ENCODE measurements at places on chromosomes 11 and 22.

DNA sequence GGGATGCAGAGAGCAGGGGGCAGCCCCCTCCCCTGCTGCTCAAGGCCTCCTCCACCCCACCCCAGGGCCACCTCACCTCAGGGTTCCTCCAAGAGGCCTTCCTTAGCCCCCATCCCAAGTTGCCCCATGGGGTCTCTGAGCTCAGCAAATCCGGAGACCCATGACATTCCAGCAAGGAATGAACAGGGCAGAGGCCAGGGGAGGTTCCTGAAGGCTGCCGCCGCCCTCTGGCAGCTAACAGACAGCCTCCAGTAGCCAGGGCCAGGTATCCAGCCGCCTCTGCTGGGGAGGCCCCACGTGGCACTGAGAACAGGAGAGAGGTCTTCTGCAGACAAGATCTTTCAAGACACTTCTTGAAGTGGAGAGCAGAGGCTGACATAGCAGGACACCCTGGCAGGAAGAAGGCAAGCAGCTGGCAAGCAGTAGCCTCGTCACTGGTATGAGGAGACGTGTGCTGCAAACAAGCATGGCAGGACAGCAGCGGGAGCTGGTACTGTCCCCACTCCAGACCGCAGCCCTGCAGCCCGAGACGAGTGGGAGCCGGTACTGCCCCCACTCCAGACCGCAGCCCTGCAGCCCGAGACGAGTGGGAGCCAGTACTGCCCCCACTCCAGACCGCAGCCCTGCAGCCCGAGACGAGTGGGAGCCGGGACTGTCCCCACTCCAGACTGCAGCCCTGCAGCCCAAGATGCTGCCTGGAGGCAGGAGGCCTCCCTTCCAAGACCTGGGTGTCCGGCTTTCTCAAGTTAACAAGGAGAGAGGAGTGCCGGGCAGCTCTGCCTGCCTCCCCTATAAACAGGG lies 190.6 kb downstream of the IGLL1 start:
- no peak for DNase-seq

DNA sequence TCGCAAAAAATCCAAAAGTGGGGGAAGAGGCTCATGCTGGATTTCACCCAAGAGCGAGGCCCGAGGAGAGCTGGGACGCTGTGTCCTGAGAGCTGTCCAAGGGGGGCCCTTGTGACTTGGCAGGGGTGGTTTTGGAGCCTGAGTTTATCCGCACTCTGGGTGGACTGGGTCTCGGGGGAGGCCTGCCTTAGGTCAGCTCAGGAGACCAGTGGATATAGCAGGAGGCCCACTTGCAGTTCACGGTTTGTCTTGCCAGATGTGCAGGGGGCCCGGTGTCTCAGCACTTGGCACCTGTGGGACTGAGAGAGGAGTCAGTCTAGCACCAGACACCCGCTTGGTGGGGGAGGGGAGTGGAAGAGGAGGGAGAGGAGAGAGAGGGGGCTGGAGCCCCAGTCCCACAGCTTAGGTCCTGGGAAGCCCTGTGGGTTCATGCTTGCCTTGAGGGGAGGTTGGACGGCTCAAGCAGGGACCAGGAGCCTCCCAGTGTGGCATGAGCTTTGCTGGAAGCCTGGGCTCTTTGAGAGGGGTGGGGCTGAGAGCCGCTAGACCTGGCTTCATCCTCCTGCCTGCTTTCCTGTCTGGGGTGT lies 33.4 kb downstream of the PARVB start:
- DNase-seq: no peak

DNA sequence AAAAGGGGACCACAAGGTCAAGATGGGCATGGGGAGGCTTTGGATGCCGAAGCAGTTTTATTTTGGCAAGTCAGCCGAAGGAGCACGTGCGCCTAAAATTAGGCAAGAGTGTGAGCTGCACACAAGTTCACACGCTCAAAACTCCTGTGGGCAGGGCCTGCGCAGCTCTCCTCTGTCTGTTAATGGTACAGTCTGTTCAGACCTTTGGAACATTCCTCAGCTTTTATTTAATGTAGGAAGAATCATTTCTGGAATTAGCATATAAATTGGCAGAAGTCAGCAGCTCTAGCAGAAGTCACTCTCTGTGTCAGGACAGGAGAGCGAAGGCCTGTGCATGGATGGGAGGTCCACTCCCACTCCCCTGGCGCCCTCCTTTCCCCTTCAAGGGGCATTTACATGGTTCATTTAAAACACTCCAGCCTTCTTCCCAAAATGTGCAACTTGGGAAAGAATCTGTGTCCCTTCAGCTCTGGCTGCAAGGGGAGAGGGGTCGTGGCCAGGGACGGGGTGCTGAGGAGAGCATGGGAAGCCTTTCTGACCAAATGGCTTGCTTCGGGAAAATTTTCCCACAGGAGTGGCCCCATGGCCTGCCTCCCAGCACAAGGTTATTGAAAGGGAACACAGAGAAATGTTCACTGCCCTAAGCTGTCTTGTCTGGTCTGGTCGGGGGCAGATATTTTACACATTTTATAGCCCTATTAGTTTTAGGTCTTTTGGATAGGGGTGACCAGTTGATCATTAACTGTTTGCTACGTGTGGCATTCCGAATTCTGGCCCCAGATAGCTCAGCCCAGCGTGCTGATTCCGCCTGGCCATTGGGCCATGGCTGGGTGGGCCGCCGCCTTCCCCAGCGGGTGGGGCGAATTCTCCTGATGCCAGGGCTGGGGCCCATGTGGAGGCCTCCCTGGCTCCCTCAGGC lies 43.9 kb upstream of the SMIM38 start:
- DNase-seq: no peak

DNA sequence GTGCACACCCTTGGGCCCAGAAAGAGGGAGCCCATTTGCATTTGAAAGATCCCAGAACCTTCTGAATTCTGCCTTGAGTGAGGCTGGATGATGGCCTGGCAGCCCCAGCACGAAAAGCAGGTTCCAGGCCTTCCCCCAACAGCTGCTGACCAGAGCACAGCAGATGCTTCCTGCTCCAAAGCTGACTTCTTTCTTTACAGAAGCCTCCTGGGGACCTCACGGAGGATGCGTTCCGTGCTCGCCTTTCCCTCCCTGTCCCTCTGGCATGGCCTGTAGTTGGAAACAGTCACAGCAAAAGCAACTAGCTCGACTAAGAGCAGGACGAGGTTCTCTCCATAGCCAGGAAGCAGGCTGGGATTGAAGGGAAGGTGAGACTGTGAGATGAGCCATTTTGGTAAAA lies 107.7 kb upstream of the B3GAT1 start:
- no peak for DNase-seq

DNA sequence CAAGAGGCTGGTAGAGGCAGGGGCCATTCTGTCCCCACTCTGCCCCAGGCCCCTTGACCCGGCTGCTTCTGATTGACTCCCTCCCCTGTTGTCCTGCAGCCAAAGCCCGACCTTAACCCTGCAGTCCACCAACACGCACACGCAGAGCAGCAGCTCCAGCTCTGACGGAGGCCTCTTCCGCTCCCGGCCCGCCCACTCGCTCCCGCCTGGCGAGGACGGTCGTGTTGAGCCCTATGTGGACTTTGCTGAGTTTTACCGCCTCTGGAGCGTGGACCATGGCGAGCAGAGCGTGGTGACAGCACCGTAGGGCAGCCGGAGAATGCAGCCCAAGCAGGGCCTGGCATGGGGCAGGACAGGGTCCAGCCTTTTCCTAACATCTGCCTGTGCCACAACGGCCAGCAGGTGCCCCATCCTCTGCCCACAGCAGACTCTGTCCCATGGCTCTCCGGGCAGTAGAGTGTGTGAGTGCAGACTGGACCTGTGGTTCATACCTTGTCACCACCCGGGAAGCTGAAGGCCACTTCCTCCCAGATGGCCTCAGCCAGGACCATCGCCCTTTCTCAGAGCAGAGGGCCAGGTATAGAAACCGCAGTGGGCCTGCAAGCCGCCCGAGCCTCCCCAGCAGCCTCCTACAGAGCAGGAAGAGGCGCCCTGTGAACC lies 26.8 kb upstream of the MGAT3 start:
- DNase-seq: no peak

DNA sequence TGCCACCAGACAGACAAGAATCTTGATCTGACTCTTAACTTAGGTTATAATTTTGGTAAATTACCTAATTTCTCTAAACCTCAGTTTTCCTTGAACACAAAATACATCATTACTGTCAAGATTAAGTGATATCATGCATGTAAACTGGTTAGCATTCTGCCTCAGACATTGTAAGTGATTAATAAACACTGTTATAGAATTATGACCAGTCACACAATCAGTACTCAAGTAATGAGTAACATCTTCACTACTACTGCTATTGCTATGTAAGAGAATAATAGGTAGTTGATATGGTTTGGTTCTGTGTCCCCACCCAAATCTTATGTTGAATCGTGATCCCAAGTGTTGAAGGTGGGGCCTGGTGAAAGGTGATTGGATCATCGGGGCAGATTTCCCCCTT lies 218.9 kb downstream of the SBF2 start:
- no peak for DNase-seq

DNA sequence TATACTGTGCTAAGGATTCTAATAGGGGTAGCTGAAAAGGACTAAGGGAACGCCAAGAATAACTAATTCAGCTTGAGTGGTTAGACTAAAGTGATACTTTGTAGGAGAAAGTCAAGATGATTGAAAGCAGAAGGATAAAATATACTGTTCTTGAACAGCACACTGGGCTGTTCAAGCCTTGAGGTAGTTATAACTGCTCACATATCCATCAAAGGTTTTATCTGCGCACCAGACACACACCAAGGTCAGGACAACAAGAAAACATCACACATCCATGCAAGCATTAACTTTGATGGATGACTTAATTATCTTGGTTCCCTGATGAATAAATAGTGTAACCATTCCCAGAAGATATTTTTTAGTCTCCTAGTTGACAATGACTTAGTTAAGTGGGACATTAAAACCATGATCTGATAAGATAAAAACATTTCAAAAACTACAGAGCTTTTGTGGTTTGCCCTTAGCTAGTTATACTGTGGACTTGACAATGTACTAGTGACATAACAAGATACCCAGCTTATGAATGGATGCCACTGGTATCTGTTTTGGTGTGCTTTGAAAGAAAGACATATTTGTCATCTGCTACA lies 728.9 kb downstream of the JRKL start:
- no peak for DNase-seq

GRCh38 chr11:71340086-71340606 lies 87.8 kb upstream of the SHANK2 start:
- DNase-seq: no peak

DNA sequence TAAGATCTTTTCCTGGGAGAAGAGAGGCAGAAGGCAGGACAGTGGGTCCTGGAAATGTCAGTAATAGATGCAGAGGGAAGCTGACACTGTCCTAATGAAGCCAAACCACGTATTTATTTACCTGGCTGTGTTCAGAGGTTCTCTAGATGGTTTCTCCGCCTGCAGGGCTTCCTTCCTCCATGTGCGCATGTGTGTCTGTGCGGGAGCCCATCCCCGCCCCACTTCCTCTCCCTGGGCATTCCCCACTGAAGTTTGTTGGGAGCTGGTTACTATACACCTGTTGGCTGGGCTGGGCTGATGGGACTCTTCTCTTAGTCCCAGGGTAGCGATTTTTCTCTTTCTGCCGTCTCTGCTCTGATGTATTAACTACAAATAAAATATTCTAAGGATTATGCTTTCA lies 204.9 kb upstream of the TBCEL start:
- DNase-seq: no peak

DNA sequence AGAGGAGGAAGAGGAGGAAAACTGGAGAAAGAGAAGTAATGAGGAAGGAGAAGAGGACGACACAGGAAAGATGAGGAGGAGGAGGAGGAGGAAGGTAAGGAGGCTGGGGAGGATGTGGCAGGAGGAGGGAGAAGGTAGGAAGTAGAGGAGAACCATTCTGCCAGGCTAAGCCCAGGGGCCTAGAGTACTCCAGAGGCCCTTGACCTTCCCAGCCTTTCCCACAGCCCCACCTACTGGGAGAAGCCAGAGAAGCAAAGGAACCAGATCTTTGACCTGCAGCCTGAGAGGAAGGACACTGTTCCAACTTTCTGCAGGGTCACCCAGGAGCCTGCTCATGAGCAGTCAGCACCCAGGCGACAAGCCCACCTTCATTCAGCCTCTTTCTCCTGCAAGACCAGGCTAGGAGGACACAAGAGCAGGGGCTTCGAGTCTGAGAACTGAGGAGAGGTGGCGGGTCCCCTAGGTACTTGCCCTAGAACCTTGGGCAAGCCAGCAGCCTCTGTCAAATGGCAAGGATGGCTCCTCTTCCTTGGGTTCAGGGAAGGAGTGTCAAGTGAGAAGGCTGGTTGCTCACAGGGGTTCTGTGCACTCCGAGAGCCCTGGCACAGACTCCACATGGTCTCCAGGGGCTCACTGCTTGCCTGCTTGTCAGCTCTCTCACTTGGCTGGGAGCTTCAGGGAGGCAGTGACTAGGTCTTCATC lies 27.9 kb upstream of the OAF start:
- no peak for DNase-seq

All from HS-5 (cell line).